Breast epithelium (tissue), 4 donors: ENCODE measurements at places on chromosomes 5 and 9. TPM values are rescaled to one million over a fixed set of nuclear protein-coding genes. Genes with fewer than 3 reads are reported as not detected.

TAS2R1 gene
- total RNA-seq = not detected

GHR gene
- 25.6 TPM for total RNA-seq

HRCT1 gene
- 3.4 TPM for total RNA-seq

INSYN2B gene
- total RNA-seq = 1.3 TPM

MPDZ gene
- 44.2 TPM for total RNA-seq

MRPL50 gene
- total RNA-seq = 21.2 TPM

TXNDC8 gene
- total RNA-seq = not detected

C5orf24 gene
- 33.4 TPM for total RNA-seq

PDE8B gene
- 8.6 TPM for total RNA-seq

FOXD4L5 gene
- not detected for total RNA-seq

CSNK1A1 gene
- total RNA-seq = 350 TPM

CLIC3 gene
- total RNA-seq = 3.5 TPM

TERT gene
- total RNA-seq = not detected

INSL4 gene
- not detected for total RNA-seq

ANKRD31 gene
- total RNA-seq = 0.66 TPM

C9 gene
- total RNA-seq = 1.8 TPM

CCDC180 gene
- total RNA-seq = 5.4 TPM

CATSPER3 gene
- total RNA-seq = not detected

EDIL3 gene
- 4.3 TPM for total RNA-seq

ACSL6 gene
- 1.8 TPM for total RNA-seq

DAB2 gene
- 240 TPM for total RNA-seq

SPAAR gene
- total RNA-seq = 4.8 TPM

BAAT gene
- total RNA-seq = not detected

CDH18 gene
- not detected for total RNA-seq

PCDHA9 gene
- total RNA-seq = 1.5 TPM

IFNB1 gene
- not detected for total RNA-seq

ACTBL2 gene
- total RNA-seq = not detected

WNT8A gene
- not detected for total RNA-seq

CSF1R gene
- 11.5 TPM for total RNA-seq

PARP8 gene
- total RNA-seq = 41.7 TPM

HINT1 gene
- total RNA-seq = 214 TPM

SUSD3 gene
- 52.4 TPM for total RNA-seq

SLC6A18 gene
- not detected for total RNA-seq

CLPTM1L gene
- total RNA-seq = 121 TPM

PAXX gene
- total RNA-seq = 24.6 TPM

PCDHB2 gene
- 9.8 TPM for total RNA-seq

PPP3R2 gene
- not detected for total RNA-seq

IGFBPL1 gene
- total RNA-seq = not detected

FOXI1 gene
- 1.3 TPM for total RNA-seq

ZDHHC12 gene
- 33.7 TPM for total RNA-seq

FGF1 gene
- total RNA-seq = 20.3 TPM

MTRR gene
- 69.5 TPM for total RNA-seq

SHOC1 gene
- total RNA-seq = 0.33 TPM

PGM5 gene
- total RNA-seq = 11.6 TPM

AK6 gene
- 19.5 TPM for total RNA-seq

NTRK2 gene
- total RNA-seq = 112 TPM

PDE6A gene
- total RNA-seq = under 0.01 TPM

FBP1 gene
- 41.1 TPM for total RNA-seq

PTAR1 gene
- 114 TPM for total RNA-seq

ZNF366 gene
- 1.9 TPM for total RNA-seq

DCAF12 gene
- 29.6 TPM for total RNA-seq

PNPLA7 gene
- total RNA-seq = 18.7 TPM

TMEM252 gene
- not detected for total RNA-seq
